HCT116 (cell line): ENCODE measurements at places on chromosomes 7 and 10. TPM values are rescaled to one million over a fixed set of nuclear protein-coding genes. Genes with fewer than 3 reads are reported as not detected.

GRCh38 chr10:50316695-50317648 lies 65.7 kb upstream of the ASAH2 start:
- H3K4me1 ChIP-seq = no peaks in the 10 kb centered on the region
- H3K27me3 ChIP-seq = no peaks in the 10 kb centered on the region
- H3K36me3 ChIP-seq = no peaks in the 10 kb centered on the region
- no peak overlapping the region for H3K4me3 ChIP-seq
- H3K27ac ChIP-seq = no peak overlapping the region

Gene CCL26
- total RNA-seq = 0.49 TPM

DNA sequence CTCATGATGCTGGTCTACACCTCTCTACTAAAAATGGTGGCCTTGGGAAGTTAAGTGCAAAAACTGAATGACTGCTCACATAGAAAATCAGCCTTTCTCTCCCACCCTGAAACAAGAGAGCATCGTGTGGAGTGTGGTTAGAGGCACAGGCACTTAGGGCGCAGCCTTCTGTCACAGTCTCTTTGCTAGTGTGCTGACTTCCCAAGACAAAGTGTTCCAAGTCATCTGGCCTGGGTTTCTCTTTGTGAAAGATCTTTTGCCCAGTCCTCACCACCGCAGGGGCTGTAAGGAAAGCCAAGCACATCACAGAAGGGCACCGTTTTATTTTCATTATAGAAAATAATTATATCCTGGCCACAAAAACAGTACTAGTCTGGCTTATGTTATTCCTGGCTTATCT lies 12.5 kb downstream of the STN1 start:
- H3K36me3 ChIP-seq = peaks cover 11% of the 10 kb centered on the region; the same call in 1 of the 2 replicates
- no peak overlapping the region for H3K27ac ChIP-seq
- no peak for DNase-seq
- peaks cover 55% of the 10 kb centered on the region for H3K4me1 ChIP-seq

Gene MBLAC1
- 2.0 TPM for total RNA-seq

Gene ZNF394
- 22.1 TPM for total RNA-seq

- peak within 1 kb of the TSS; percentile 55; the same call in 1 of the 2 replicates for H3K27ac ChIP-seq
- peak within 1 kb of the TSS; percentile 70 for H3K4me3 ChIP-seq
- H3K27me3 ChIP-seq = no peaks in the 10 kb centered on the region
- H3K36me3 ChIP-seq = no peaks in the 10 kb centered on the region
Observed at GRCh38 chr10:89391907-89392756, at the start of gene IFIT1. TSS of gene IFIT1 (plus strand) at chr10:89392623. CDS start at chr10:89392713, 90 bp downstream.

DNA sequence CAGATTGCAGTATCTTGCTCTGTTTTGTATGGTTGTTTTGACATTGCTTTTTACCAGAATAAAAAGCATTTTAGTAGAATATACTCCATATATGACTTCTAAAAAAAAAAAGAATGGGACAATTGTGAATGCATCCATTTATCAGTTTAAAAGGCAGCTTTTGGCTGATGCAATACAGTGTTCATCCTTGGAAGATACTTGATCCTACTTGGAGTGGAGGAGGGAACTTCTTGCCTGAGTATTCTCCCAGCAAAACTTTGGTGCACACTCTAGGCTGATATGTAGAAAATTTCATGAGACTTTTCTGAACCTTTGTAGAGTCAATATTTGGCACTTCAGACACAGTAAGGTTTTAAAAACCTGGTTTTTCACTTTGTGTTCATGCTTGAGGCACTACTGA lies 40.2 kb downstream of the WDR11 start:
- H3K4me3 ChIP-seq = no peak overlapping the region
- H3K36me3 ChIP-seq = peaks cover 13% of the 10 kb centered on the region
- no peak for DNase-seq
- H3K27me3 ChIP-seq = no peaks in the 10 kb centered on the region
- no peaks in the 10 kb centered on the region for H3K4me1 ChIP-seq

DNA sequence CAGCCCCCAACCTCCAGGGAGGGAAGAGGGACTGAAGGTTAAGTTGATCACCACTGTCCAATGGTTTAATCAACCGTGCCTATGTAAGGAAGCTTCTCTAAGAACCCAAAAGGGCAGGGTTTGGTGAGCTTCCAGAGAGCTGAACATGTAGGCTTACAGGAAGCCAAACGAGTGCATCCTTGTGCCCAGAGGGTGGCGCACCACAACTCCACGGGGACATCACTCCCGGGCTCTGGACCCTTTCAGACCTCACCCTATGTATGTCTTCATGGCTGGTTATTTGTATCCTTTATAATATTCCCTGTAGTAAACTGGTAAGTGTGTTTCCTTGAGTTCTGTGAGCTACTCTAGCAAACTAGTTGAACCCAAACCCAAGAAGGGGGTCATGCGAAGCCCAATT lies 11.5 kb upstream of the NFKB2 start:
- peaks cover 14% of the 10 kb centered on the region for H3K36me3 ChIP-seq
- no peaks in the 10 kb centered on the region for H3K4me1 ChIP-seq
- H3K27ac ChIP-seq = no peak overlapping the region
- no peak overlapping the region for H3K4me3 ChIP-seq
- no peaks in the 10 kb centered on the region for H3K27me3 ChIP-seq

DNA sequence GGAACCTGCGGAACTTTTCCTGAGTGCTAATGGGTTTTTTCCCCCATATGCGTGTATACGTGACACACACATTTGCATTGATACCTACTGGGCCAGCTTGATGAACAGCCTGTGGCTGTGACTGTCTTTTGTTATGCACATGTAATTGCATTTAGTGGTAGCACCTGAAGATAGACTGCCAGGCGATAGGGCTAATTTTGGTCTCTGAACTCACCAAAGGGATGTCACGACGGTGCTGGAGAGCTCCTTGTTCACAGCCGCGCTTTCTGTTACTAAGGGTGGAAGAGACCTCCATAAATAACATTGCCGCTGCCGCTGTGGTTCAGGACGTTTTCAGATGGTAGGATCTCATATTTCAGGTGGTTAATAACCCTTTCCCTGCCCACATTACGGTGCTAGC lies 133.2 kb downstream of the CAMK1D start:
- no peaks in the 10 kb centered on the region for H3K27me3 ChIP-seq
- H3K4me1 ChIP-seq = peaks cover 6% of the 10 kb centered on the region; the same call in 1 of the 2 replicates

Gene CDK13
- 28.8 TPM for total RNA-seq

Gene EN2
- total RNA-seq = 0.32 TPM

Gene PLEKHS1
- total RNA-seq = not detected

Gene C10orf71
- not detected for total RNA-seq

Gene AGAP5
- 7.5 TPM for total RNA-seq

DNA sequence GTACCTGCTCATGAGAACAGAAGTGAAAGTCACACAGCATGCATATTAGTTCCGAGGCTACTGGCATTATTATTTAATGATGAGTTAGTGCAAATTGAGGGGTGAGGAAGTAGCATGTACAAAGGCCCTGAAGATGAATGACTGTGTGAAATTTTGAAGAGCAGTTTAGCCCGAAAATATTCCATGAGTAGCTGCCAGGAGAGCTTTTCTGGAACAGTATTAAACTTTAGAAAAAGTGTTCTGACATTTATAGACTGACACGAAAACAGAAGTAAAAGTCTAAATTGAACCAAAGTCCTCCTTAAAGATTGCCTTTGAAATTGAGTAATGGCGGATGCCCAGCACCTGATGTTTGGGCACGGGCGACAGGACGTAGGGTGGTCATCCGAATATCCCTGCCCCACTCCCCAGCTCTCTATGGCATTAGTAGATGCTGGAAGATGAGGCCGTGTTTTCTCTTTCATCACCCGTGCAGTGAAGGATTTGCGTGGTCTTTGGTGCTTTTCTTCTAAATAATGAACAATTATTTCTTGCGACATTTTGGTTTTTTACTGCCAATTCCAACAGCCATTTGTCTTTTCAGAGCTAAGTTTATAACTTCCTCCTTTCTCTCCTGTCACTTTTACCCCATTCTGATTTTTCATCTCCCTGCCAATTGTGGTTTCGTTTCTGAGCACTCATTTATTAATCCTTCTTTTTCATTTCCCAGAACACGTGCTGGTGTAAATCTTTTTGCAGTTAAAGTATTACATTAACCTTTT lies 192.6 kb downstream of the MGMT start:
- DNase-seq = no peak
- H3K27ac ChIP-seq = no peak overlapping the region
- no peaks in the 10 kb centered on the region for H3K4me1 ChIP-seq
- no peaks in the 10 kb centered on the region for H3K27me3 ChIP-seq
- H3K36me3 ChIP-seq = no peaks in the 10 kb centered on the region
- H3K4me3 ChIP-seq = no peak overlapping the region

DNA sequence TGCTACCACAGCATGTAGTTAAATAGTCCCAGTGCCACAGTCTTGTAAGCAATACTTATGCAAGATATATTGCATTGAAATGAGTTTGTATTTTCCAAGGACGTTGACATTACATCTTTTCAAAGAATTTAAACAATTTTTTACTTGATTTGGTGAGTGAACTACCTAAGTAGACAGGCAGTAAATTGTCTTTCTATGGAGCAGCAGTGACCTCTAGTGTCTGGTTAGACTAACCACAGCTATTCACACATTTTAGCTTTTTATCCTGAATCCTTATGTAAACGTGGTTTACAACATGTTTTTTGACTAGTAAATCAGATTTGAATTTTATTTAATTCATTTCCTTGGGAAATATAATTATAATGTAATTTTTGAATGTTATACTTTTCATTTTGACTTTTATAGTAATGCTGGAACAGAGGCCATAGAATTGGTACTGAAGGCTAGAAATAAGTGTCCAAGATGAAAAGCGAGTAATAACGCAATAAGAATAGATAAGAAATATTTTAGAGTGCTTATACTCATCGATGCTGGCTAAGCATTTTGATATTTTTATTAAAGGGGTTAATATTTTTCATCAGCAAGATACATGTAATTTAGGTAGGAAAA lies 5.6 kb downstream of the LRRTM3 start:
- no peak overlapping the region for H3K27ac ChIP-seq
- no peaks in the 10 kb centered on the region; the same call in 1 of the 2 replicates for H3K27me3 ChIP-seq
- H3K36me3 ChIP-seq = no peaks in the 10 kb centered on the region
- no peak overlapping the region for H3K4me3 ChIP-seq
- no peaks in the 10 kb centered on the region for H3K4me1 ChIP-seq

DNA sequence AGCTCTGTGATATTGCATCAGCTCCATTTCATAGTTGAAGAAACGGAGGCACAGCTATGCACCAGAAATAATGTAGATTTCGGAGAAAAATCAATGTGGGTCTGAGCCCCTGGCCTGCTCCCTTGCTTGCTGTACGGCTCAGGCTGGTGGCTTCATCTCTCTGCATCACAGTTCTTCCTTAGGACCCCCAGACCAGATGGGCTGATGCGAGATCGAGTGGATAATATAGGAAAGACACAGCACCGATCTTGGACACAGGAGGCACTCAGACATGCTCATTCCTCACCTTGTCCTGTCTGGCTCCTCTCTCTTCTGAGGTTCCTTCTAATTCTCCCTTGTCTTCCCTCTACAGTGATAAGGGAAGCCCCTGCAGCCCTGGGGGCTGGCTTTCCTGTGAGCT lies 365.9 kb upstream of the ZMIZ1 start:
- no peak overlapping the region for H3K4me3 ChIP-seq
- H3K27ac ChIP-seq = no peak overlapping the region
- no peaks in the 10 kb centered on the region for H3K36me3 ChIP-seq

Gene STAG3
- 1.2 TPM for total RNA-seq

DNA sequence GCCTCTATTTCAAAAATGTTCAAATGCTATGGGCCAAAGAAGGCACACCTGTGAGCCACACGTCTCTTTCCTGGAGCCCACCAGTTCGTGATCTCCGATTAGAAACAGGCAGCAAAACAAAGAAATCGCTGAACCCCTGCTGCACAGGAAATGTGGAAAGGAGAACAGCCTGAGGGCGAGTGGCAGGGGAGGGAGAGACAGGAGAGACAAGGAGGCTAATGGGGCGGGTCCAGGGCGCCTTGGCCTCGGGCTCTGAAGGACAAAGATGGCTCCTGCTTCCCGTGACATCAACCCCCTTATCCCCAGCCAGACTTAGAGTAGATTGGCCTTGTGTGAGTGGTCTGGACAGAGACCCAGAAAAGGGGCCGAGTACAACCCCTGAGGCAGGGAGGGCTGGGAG lies 62.4 kb upstream of the DOCK1 start:
- no peaks in the 10 kb centered on the region for H3K36me3 ChIP-seq
- H3K27ac ChIP-seq = no peak overlapping the region
- H3K4me3 ChIP-seq = no peak overlapping the region
- DNase-seq = no peak
- H3K4me1 ChIP-seq = 0 out of 2 replicates have a peak, but pooled peaks cover 3% of the 10 kb centered on the region

GRCh38 chr10:61937631-61938351 lies 36.3 kb downstream of the ARID5B start:
- H3K4me3 ChIP-seq = no peak overlapping the region
- no peaks in the 10 kb centered on the region for H3K36me3 ChIP-seq
- H3K27me3 ChIP-seq = no peaks in the 10 kb centered on the region
- no peak for DNase-seq
- H3K27ac ChIP-seq = no peak overlapping the region

GRCh38 chr7:47380325-47381133 lies 201.4 kb downstream of the TNS3 start:
- H3K4me1 ChIP-seq = peaks cover 42% of the 10 kb centered on the region
- no peaks in the 10 kb centered on the region for H3K27me3 ChIP-seq
- DNase-seq = no peak
- H3K27ac ChIP-seq = peak overlapping the region; percentile 45
- H3K4me3 ChIP-seq = peak overlapping the region; percentile 45

DNA sequence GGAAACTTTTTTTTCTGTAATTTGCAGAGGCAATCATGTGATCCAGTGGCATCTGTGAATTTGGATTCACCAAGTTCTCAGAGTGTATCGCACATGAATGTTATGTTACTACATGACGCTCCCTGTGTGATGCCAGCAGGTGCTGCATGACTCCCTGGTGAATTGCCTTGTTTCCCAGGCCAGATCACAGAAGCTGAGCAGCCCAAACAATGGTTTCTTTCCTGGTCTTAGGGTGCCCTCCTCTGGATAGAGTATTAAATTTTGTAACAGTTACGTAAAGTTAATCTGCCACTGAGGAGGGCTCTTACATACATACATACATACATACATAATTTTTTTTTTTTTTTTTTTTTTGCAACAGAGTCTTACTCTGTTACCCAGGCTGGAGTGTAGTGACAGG lies 3.6 kb downstream of the ZSCAN21 start:
- H3K4me3 ChIP-seq = no peak overlapping the region
- peaks cover 16% of the 10 kb centered on the region; the same call in 1 of the 2 replicates for H3K4me1 ChIP-seq
- peak; percentile 57 for DNase-seq
- H3K27me3 ChIP-seq = no peaks in the 10 kb centered on the region

DNA sequence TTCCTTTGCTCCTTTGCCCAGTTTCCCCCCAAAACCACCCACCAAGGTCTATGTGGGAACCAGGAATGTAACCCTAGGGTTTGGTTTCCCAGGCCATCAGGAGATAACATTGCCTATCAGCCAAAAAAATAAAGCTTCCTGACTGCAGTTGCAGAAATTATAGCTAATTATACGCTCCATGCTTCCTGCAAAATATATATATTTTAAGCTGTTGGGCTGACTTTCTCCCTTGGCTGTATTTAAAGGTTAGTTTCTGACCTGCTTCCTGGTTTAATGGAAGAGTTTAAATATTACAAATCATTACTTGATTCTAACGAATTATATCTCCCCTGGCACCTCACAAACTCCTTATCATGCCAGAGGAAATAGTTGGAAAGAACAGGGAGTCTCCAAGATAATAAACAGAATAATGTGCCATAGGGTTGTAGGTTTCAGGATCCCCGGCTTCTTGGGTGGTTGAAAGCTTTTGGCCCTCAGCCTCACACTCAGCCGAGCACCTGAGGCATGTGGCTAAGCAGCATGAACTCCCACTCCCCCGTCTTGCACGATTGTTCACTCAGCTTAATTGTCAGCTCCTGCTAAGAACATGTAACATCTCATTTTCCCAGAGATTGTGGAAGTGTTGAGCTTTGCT lies 79.9 kb downstream of the FZD1 start:
- H3K27me3 ChIP-seq = peaks cover 56% of the 10 kb centered on the region
- DNase-seq = no peak
- H3K4me1 ChIP-seq = no peaks in the 10 kb centered on the region
- no peaks in the 10 kb centered on the region for H3K36me3 ChIP-seq
- H3K4me3 ChIP-seq = no peak overlapping the region

- no peak overlapping the region for H3K27ac ChIP-seq
- no peaks in the 10 kb centered on the region for H3K27me3 ChIP-seq
- no peak overlapping the region for H3K4me3 ChIP-seq
- H3K36me3 ChIP-seq = no peaks in the 10 kb centered on the region
Observed at GRCh38 chr10:92265687-92266258, 25.1 kb downstream of the CPEB3 start.
